ENCODE measurements at places on chromosomes 5 and 9.
A peak's percentile ranks its signal among the peaks of the same experiment; 100 is the strongest.

- DNase-seq = peak; percentile 60
These were observed 78.1 kb upstream of the ANXA1 start for GRCh38 chr9:73073337-73074175.

- no peak for DNase-seq
These were observed 175.2 kb downstream of the GAPVD1 start for GRCh38 chr9:125436613-125437443.

GRCh38 chr5:1860949-1861348 is 21.8 kb downstream of the IRX4 start:
- DNase-seq = no peak

DNA sequence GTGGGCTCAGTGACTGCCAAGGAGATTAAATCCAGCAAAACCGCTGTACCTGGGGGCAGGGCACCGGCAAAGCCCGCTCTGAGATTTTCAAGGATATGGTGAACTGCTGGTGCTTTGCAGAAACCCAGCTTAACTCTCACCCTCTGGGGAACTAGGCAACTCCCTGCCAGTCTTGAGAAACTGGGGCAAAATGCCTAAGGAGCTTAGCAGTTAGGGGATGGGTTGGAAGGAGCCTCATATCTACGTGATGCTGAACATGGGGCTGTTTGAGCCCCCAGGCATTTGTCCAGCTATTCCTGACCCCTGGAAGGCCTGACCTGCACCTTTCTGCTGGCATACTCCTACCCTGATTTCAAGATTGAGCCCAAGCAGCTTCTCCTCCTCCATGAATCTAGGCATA is 108.6 kb upstream of the TBC1D2 start:
- DNase-seq = no peak

Measured in fibroblast of villous mesenchyme (primary cell).